ENCODE measurements at places on chromosomes 7 and 10.

GRCh38 chr10:92989250-92989649 lies 71.3 kb upstream of the CYP26C1 start:
- no peak for DNase-seq

DNA sequence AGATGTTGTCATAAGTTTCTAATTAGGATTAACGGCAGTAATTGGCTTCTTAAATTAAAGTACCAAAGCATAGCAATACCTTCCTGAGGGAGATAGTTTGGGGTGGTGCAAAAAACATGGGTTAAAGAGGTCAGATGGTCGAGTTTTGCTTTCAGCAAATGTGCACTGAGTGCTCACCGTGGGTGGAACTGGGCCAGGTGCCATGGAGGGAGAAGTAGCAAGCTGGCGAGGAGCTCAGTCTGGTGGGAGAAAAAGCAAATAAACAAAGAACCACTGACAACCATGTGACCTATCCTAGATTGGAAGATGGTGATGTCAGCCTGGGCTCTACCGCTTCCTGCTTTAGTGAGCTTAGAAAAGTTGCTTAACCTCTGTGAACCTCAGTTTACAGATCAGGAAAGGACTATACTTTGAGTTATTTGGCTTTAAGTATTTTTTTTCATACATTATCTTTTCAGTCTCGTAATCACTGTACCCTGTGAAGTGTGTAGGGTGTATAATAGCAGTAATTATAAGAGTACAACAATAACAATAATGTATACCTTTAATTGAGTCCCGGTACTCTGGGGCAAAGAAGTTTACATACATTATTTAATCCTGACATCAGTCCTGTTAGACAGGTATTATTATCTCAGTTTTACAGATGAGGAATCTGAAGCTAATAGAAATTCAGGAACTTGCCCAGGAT lies 69.0 kb upstream of the PDCD4 start:
- DNase-seq, result no peak

GRCh38 chr10:32054094-32054493 lies 2.1 kb downstream of the KIF5B start:
- no peak for DNase-seq

DNA sequence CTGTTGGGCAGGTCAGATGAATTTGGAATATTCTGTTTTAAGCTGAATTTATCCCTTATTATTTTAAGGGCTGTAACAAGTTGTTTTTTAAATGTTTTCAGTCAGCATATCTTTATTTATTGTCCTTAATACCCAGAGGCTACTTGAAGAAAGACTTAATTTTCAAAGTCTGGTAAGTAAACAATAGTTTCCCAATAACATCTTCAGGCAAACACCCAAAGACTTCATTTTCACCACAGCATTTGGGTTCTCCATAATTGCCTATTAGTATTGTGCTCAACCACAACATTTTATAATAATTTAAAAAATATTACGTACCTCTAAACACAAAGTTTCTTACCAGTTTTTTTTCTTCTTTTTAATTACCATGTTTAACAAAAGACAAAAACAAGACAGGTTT lies 60.0 kb upstream of the MKLN1 start:
- DNase-seq, result no peak

- no peak for DNase-seq
Measured at GRCh38 chr10:4043897-4044665, 259.1 kb upstream of the KLF6 start.

GRCh38 chr10:13416760-13417159 lies 68.7 kb upstream of the SEPHS1 start:
- no peak for DNase-seq

DNA sequence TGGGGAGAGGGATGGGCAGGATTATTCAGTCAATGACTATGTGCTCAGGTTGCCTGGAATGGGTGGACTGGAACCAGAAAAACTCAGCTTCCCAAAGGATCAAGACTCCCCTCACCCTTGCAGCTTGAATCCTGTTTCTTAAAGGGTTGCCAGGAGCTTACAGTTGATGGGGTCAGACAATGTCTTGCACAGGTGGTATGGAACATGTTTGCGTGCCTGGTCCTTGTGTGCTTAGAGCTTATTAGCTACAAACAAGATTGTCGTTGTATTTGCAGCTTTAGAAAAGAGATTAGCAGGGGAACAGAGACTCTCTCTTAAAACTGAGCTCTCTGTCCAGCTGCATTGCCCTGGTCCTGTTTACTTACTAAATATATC lies 56.9 kb downstream of the PRR15 start:
- DNase-seq, result no peak

GRCh38 chr7:90917539-90917938 lies 321.4 kb downstream of the CDK14 start:
- DNase-seq, result no peak

DNA sequence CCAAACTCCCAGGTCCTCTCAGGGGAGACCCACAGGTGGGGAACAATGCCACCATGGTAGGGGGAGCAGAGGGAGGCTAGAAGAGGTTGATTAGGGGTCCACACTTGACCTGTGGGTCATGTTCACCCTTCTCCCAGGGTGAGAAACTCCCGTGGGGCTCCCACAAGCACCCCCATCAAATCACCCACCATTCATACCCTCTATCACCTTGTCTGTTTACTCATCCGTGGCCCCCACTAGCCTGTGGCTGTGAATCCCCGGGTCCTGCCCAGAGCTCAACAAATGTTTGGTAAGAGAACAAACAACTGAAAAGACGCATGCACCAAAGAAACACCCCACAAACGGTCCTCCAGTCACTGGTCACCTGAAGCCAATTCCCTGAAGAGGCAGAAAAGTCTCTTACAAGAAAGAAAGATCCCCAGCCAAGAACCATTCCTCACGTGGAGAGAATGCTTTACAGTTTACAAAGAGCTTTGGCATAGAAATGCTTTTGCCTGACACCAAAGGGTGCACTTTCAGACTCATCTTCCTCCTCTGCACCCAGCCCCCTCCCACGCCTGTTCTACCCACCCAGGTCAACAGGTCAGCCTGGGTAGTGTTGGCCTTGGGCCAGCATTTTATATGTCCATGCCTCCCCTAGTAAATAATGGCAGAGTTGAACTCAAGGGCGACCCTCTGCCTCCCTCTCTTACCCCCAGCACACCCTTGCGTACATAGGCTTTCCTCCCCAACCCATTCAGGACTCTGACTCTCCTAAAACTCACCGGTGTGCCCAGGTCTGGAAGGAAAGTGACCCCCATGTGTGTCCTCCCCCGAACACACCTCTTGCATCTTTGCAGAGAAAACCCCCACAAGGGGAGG lies 1.9 kb downstream of the ZCCHC24 start:
- no peak for DNase-seq

GRCh38 chr7:106283831-106284713 lies 711 bp downstream of the NAMPT start:
- DNase-seq, result peak; percentile 22

DNA sequence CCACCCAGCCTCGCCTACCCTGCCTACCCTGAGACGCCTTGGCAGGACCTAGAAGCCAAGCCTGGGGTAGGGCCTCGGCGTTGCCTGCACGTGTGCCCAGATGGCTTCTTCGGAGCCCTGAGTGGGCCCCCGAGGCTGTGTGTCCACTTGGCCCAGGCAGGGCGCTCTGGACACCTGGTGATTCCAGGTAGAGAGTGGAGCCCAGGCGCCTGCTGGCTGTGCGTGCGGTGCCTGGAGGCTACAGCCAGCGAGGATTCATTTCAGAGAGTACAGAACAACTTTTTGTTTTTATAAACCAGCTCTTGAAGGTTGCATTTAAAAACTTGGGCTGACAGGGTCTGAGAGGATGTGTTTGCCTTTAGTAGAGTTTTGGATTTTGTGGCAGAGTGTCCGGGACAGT lies 40.0 kb downstream of the NKX6-2 start:
- DNase-seq, result no peak

- no peak for DNase-seq
Measured at GRCh38 chr7:116198748-116199410, 11.5 kb upstream of the TES start.

DNA sequence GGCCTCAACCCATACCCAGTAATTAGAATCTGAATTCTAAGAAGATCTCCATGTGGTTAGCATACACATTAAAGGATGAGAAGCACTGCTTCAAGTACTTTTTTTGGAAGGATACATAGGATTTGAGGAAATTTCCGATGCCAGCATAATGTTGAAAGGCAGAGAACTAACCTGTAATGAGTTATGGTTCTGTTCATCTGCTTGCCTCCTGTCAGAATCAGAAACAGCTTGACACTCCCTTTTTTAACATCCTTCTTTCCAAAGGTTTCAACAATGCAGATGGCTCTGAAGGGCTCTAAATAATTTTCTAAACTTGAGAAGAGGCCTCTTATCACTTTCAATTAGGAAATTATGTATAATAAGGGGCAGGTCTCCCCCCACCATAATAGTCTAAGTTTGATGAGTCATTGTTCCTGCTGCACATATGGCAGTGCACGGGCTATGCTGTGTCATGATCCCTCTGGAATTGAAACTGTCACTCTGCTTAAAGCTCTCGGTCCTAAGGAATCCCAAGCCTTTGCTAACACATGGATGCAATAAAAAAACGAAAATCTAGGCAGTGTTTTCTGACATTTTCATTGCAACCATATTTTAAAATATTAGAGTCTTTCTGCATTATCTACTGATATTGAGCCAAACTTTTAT lies 291.2 kb upstream of the FZD1 start:
- DNase-seq, result no peak

DNA sequence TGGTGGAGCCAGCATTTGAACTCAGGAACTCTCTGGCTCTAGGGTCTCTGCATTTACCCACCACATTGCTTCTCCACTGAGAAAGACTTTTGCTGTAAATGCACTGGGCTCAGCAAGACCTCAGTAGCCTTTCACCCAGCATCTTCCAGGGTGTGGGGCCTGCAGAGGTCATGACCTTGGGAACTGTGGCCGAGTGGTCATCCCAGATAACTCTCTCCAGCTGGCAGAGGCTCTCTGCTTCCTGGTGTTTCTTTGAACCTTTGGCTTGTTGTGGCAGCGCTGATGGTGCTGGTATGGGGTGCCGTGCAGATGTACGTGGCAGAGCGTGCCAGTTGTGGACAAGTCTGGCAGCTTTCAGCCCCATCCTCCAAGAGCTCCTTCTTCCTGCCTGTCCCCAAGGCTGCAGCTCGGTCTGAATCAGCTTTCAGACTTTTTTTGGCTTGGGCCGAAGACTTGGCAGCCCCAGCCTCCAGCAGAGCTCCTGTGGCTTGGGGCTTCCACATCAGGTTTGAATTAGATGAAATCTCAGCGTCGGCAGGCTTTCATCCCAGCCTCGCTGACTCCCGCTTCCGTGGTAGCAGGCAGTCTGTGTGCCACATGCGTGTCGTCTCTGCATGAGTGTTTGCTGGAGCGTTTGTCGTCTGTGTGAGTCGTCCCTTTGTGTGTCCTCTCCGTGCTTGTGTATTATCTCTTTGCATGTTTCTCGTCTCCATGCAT lies 21.5 kb downstream of the ADAMTS14 start:
- DNase-seq, result no peak

DNA sequence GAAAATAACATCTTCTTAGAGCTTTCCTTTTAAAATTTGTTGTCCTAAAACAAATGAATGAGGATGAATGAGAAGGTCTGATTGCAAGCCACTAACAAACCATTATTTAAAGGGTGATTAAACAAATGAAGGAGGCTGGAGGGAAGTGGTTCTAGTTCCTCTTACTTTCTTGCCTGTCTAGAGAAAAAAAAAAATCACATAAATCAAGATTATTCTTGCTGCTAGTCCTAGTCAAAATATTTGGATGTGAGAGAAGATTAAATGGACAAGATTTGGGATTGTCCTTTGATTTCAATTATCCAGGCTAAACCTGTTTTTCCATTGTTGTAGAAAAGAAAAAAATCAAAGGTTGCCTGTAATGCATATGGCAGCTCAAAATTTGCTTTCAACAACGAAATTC lies 3.3 kb downstream of the SKAP2 start:
- no peak for DNase-seq

DNA sequence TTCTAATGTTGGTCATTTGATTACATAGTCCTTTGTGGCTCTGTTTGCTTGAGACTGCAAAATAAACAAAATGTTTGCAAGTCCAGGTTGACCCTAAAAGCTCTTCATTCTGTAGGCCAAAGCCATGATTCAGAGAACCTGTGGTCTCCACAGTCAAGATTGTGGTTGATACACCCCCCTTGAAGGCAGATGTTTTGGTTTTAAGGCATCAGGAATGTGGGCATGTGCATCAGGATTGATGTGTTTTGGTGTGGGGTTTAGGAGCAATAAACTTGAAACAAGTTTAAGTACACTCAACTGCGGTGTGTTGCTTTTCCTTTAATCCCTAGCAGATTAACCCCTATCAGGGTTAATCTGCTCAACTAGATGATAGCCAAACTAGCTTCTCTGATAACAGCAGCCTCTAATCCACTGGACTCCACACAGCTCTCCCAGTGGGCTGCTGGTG lies 379.1 kb upstream of the GALNT17 start:
- no peak for DNase-seq

GRCh38 chr10:13257621-13258140 lies 23.5 kb upstream of the UCMA start:
- DNase-seq, result no peak

GRCh38 chr10:79381804-79382221 lies 34.5 kb downstream of the PPIF start:
- DNase-seq, result no peak

DNA sequence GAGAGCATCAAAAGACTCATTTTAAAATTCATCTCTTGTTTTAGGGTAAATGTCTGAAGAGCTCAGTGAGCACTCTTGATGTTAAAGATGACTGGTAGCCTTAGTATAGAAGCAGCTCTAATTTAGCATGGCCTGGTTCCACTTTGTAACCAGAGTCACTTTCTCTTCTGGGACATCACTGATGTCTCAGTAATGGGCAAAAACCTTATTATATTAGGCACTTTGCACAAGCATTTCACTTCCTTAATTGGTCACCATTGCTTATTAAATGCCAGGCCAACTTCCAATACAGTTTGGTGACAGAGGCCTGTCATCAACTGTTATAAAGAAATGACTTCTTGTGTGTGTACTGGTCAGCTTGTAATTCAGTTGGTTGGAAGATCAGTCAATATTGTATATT lies 53.0 kb downstream of the STEAP1B start:
- DNase-seq, result no peak

- DNase-seq, result no peak
Measured at GRCh38 chr10:110867807-110868465, 3.8 kb upstream of the PDCD4 start.

- DNase-seq, result no peak
Measured at GRCh38 chr7:119033641-119034040, 809.1 kb downstream of the ANKRD7 start.

GRCh38 chr7:133230591-133231194 lies 22.2 kb upstream of the EXOC4 start:
- no peak for DNase-seq

GRCh38 chr10:28970231-28970630 lies 292.9 kb downstream of the BAMBI start:
- no peak for DNase-seq

DNA sequence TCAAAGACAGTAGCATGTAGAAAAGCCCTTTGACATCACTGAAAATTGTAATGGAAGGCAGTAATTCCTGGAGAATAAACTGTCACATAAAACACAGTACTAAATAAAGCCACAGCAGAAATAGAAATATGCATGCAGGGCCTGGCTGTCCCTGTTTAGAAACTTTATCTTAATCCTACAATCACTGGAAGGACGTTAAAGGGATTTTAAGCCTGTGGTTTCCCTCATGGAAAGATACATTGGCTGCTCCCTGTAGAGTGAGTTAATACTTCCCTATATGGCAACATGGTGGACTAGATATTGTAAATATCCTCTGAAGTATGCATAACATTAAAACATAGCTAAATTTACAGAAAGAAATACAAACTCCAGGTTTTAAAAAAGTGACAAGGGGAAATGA lies 1334.9 kb upstream of the CELF2 start:
- DNase-seq, result no peak

- DNase-seq, result no peak
Measured at GRCh38 chr7:67786021-67786420, 789.4 kb downstream of the TYW1 start.
